ENCODE measurements at places on chromosomes 1 and 21. TPM values are rescaled to one million over a fixed set of nuclear protein-coding genes. Genes with fewer than 3 reads are reported as not detected.

The PFKFB2 gene
- 2.3 TPM for total RNA-seq

The OR2L2 gene
- not detected for total RNA-seq

GRCh38 chr1:229645324-229645993 lies 19.4 kb downstream of the URB2 start:
- no peak overlapping the region for H3K27ac ChIP-seq
- H3K4me1 ChIP-seq, result no peaks in the 10 kb centered on the region
- peaks cover 17% of the 10 kb centered on the region for H3K36me3 ChIP-seq

GRCh38 chr1:216670118-216670883 lies 52.9 kb downstream of the ESRRG start:
- no peaks in the 10 kb centered on the region for H3K4me1 ChIP-seq
- H3K27ac ChIP-seq, result no peak overlapping the region
- H3K36me3 ChIP-seq, result no peaks in the 10 kb centered on the region
- no peak for DNase-seq
- H3K4me3 ChIP-seq, result no peak overlapping the region

The PDC gene
- not detected for total RNA-seq

Data from activated CD8-positive, alpha-beta memory T cell treated with anti-CD3 and anti-CD28 coated beads, Interleukin-2, amount 10 ng/mL, durations not matched to agents 7 days and 5 days (primary cell).